ENCODE measurements at places on chromosomes 7 and 10.

- no peak for DNase-seq
These were observed 157.7 kb upstream of the PRKCQ start for GRCh38 chr10:6737758-6738111.

GRCh38 chr10:112407696-112408095 is 33.8 kb downstream of the ACSL5 start:
- no peak for DNase-seq

DNA sequence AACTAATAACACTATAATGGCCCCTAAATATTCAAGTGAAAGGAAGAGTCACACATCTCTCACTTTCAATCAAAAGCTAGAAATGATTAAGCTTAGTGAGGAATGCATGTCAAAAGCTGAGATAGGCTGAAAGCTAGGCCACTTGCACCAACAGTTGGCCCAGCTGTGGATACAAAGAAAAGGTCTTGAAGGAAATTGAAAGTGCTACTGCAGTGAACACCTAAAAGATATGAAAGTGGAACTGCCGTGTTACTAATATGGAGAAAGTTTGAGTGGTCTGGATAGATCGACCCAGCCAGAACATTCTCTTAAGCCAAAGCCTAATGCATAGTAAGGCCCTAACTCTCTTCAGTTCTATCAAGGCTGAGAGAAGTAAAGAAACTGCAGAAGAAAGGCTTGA is 12.1 kb upstream of the SNX13 start:
- DNase-seq: no peak

DNA sequence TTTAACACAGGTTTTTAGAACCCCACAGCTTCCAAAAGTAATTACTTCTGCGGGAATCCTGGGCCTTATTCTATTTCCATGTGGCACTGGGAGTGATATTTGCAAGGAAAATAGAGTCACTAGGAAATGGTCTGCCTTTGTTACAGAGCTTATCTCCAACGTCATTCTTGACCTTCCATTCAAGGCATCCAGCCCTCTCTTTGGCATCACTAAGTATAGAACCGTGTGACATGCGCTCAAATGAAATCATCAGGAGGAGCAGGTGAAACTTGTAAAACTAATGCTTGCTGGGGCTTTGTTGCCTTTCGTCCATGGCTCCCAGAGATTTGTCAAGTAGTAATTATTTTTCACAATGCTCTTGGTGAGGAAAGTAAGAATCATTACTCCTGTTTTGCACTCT is 73.4 kb downstream of the PAPSS2 start:
- DNase-seq: no peak

DNA sequence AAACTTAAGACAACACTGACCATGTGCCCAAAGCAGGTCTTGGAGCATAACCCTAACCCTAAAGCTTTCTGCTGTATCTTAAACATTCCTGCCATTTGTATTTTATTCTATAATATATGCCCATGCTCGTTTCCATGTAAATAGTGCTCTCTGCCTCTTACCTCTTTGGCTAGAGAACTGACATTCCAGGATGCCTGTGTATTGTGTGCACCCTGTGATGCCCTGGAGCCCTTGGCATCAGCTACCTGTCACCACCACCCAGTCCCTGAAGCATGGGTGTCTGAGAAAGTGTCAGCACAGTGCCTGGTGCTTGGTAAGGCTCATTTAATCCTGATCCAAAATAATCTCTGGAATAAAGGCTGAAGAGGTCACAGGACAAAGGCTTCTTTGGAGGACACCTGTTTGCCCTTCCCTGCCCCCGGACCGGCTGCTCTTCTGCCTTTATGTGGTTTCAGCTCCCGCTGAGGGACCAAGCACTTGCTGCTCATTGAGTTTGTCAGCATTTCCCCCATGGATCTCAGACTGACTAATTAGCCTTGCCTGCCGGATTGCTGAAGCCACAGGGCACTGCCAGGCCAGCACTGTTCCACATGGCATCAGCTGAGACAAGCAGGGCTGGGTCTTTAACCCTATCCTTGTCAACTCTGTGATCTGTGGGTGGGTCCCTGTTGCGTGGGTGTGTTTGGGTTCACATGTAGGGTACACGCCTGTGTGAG is 139.1 kb upstream of the SORCS3 start:
- no peak for DNase-seq

- DNase-seq: no peak
These were observed 49.4 kb upstream of the MSRB2 start for GRCh38 chr10:23046027-23046426.

- DNase-seq: no peak
These were observed 568.5 kb downstream of the PTPRN2 start for GRCh38 chr7:158018971-158019645.

GRCh38 chr7:129134356-129134987 is 10.0 kb upstream of the TSPAN33 start:
- DNase-seq: peak; percentile 47

DNA sequence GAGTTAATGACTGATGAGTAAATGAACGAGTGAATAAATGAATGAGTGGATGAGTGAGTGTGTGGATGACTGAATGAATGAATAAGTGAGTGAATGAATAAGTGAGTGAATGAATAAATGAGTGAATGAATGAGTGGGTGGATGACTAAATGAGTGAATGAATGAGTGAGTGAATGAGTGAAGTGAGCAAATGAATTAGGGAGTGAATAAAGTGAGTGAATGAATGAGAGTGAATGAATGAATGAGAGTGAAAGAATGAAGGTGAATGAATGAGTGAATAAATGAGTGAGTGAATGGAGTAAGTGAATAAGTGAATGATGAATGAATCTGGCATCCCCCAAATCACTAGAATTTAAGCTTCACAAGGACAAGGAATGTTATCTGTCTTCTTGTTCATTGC is 1253.0 kb downstream of the TYW1 start:
- no peak for DNase-seq

DNA sequence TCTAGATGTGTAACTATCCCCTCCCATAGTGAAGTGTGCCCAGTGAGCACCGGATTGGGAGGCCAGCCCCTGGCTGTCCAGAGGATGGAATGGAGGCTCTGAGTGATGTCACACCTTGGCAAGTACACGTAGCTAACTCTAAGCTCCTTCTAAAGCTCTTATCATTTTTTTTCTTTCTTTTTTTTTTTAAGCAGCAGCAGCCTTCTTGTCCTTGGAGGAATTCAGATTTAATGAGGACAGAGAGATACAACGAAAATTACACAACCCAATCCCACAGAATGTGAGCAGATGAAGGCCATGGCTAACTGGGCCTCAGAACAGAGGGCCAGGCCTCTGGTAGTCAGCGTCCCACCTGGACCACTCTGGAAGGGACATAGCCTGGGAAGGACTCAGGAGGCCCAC is 11.3 kb downstream of the TNS3 start:
- DNase-seq: no peak

GRCh38 chr10:24115403-24115802 is 93.5 kb upstream of the KIAA1217 start:
- no peak for DNase-seq

DNA sequence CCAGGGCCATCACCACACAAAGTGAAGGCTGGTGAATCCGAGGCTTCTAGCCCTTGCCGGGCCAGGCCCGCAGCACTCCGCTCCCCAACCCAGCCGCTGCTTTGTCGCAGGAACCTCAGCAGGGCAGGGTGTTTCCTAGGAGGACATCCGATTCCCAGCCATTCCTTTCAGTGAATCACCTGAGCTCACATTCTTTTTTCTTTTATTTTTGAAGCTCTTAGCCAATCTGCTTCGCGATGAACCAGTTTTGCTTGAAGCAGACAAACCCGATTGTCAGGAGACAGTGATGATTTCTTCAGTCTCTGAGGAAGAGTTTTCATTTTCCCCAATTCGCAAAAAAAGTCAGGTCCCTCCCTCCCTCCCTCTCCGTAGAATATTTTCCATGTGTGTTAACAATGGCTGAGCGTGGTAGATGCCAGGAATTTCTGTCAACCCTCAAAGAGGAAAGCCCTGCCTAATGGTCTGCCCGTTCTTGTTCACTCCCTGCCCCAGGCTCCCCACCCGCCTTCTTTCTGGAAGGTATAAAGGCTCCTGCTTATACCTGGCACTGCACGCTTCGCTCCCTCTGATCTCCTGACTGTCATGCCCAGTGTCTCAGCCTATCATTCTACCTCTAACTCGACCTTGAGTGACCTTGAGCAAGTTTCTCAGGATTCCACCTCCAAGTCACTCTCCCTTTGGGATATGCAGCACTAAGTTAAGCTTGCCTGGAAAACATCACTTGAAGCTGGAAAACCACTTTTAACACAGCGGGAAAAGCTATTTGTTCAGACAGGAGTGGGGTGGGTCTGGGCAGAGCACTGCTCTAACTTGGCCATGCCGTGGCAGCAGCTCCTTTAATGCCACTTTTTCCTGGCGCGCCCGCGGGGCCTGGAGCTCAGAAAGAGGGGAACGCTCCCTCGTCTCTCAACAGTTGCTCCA is 35.1 kb downstream of the EGFR start:
- DNase-seq: no peak

DNA sequence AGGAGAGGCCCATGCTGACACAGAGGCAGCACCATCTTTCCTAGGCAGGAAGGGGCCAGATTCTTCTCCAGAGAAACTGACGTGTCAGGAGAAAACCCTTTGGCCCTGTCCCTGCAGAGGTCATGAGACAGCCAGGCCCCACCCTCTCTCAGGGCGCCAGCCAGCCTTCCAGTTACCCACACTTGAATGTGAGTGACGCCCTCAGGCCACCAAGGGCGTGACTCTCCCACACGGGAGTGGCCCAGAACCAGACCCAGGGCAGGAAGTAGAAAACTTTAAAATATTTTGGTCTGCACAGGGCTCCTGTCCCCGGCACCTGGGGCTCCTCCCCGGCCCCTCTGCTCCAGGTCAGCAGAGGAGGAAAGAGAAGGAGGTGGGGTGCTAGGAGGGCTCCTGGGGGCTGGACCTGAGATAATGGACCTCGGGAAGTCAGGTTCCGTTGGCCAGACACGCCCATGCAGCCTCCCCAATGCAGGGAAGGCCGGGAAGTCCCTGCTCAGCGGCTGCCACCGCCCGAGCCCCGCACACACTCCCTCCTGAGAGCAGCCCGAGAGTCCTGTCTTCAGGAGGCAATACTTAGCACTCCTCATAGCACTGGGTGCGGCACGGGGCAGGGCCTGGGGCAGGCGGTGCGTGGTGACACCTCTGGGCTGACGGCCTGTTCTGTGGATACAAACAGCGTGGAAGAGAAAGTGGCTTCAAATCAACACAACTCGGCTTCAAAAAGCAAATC is 67.0 kb upstream of the CFAP46 start:
- DNase-seq: no peak

DNA sequence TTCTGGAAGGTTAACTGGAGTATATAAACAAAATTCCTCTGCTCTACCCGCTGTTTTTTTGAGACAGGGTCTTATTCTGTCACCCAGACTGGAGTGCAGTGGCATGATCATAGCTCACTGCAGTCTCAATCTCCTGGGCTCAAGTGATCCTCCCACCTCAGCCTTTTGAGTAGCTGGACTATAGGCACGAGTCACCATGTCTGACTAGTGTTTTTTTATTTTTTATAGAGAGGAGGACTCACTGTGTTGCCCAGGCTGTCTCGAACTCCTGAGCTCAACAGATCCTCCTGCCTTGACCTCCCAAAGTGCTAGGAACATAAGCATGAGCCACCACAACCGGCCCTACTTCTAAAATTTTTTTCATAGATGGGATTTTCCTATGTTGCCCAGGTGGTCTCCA is 2.2 kb downstream of the RAB18 start:
- DNase-seq: no peak

GRCh38 chr7:31100445-31100844 is 48.3 kb downstream of the ADCYAP1R1 start:
- no peak for DNase-seq

DNA sequence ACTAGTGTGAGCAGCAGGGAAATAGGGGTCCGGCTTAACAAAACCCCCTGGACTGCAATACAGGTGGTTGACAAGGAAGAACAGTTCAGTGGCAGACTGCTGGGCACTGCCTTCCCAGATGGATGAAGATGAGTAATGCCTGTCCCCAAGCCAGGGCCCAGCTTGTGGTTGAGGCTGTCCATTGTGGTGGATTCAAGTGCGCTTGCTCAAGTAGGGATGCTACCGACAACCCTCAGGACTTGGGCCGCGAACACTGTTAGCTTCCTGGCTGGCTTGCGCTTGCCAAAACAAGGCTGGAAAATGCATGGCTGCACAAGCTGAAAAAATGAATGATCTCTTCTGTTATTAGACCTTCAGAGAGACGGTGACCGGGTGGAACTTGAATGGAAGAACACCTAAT is 116.1 kb upstream of the ACBD5 start:
- no peak for DNase-seq

- peak; percentile 27 for DNase-seq
These were observed 123.0 kb downstream of the SH2D4B start for GRCh38 chr10:80660736-80661135.

- DNase-seq: no peak
These were observed 18.2 kb upstream of the GPNMB start for GRCh38 chr7:23228412-23228811.

GRCh38 chr10:125054669-125055268 is 105.6 kb downstream of the CTBP2 start:
- DNase-seq: no peak

DNA sequence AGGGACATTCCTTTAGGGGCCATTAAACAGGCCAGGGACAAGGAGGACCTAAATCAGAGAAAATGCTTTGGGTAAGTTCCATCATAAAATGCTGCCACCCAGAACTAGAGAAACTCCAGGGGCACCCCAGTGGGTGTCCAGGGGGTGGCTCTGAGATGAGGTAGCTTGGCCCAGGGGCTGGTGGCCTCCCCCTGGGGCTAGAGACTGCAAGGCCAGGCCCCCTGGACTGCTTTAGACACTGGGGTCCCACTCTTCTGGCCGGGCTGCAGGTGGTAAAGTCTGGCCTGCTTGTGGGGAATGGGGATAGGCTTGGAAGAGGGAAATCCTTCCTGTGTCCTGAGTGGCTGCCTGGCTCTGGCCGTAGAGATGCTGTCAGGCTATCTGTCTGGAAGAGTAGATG is 169.6 kb upstream of the PODXL start:
- DNase-seq: no peak

GRCh38 chr10:10830293-10830986 is 187.2 kb upstream of the CELF2 start:
- DNase-seq: no peak

GRCh38 chr7:153354071-153354470 is 594.5 kb downstream of the ACTR3B start:
- DNase-seq: peak; percentile 81

- DNase-seq: no peak
These were observed 87.8 kb downstream of the LCOR start for GRCh38 chr10:96919785-96920430.

DNA sequence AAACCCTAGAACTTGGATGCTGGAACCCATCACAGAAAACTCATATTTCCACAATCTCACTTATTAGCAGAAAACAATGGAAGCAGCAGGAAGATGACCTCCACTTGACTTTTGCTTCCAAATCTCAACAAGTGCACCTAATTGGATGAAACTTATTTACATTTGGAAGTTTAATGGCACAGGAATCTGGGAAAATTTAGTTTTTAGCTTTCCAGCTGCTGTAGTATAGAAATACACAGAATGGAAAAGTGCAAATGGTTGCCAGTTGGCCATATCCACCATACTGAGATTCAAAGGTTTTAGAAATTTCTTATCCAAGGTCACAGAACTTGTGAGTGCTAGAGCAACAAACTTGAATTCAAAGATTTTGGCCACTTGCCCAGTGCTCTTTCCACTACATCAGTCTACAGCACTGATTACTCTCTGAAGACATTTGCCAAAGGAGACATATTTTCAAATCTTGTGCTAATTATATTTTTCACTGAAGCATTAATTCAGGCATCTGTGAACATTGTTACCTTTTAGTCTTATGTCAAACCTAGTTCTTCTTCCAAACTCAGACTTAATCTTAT is 9.3 kb upstream of the AHR start:
- DNase-seq: no peak

- no peak for DNase-seq
These were observed 12.9 kb upstream of the INPP5A start for GRCh38 chr10:132524443-132525285.

Measured in KBM-7 (cell line).